ENCODE measurements at places on chromosomes 2 and 18.
A peak's percentile ranks its signal among the peaks of the same experiment; 100 is the strongest.

- no peak for DNase-seq
Measured at GRCh38 chr2:112876971-112877361, 34.0 kb upstream of the IL37 start.

- DNase-seq, result no peak
Measured at GRCh38 chr2:92072461-92073035, 2798.7 kb upstream of the TEKT4 start.

DNA sequence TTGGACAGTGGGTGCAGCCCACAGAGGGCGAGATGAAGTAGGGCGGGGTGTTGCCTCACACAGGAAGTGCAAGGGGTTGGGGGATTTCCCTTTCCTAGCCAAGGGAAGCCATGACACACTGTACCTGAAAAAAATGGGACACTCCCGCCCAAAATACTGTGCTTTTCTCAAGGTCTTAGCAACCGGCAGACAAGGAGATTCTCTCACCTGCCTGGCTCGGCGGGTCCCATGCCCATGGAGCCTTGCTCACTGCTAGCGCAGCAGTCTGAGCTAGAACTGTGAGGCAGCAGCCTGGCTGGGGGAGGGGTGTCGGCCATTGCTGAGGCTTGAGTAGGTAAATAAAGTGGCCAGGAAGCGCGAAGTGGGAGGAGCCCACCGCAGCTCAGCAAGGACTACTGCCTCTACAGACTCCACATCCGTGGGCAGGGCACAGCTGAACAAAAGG lies 244.7 kb downstream of the NBAS start:
- DNase-seq, result peak; percentile 47

- no peak for DNase-seq
Measured at GRCh38 chr2:55923091-55923981, at the start of gene EFEMP1. TSS of gene EFEMP1 (minus strand) at chr2:55923782. CDS start at chr2:55922440, 1,342 bp downstream.

DNA sequence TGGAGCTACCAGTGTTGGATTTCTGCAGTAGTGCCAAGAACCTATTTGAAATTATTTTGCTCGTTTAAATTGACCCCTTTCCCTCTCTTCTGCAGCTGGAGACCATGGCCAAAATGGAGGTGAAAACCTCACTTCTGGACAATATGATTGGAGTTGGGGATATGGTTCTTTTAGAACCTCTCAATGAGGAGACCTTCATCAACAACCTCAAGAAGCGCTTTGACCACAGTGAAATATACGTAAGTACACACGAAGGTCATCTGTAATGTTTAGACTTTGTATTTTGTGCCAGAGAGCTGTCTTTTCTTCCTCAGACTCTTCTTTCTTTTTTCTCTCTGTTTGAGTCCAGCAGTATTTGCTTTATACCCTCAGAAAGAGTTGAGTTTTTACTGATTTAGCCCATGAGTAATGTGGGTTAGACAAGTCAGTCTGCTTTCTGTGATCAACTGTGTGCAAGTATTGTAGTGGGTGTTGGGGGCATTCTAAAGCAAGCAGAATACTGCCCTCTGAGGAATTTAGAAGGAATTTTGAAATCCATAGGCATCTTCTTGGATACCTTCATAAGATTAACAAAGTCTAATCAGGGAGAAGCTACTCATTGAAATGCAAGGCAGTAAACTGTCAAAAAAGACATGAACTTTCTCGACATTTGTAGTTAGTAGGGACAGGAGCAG lies 31.7 kb downstream of the MYO1B start:
- no peak for DNase-seq

DNA sequence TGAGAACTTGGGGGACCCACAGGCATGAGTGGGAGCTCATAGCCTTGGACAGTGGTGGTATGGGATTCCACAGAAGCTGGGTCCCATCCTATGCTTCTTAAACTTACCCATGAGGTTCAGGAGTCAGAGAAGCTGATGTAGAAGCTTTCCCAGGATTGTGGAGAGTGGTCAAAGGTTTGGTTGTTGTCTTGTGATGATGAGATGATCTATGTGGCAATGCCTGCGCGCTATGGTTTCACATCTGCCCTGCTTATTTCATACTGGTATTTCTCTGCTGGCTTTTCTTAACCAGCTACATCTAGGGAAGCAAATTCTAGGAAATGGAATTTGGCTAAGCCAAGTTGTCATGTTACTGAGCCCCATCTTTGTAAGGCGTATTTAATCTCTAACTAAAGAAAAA lies 168.6 kb downstream of the ZNF407 start:
- no peak for DNase-seq

- DNase-seq, result peak; percentile 59
Measured at GRCh38 chr2:7203056-7203467, 285.9 kb downstream of the RNF144A start.

GRCh38 chr2:74146929-74147726 lies 584 bp downstream of the BOLA3 start:
- no peak for DNase-seq

DNA sequence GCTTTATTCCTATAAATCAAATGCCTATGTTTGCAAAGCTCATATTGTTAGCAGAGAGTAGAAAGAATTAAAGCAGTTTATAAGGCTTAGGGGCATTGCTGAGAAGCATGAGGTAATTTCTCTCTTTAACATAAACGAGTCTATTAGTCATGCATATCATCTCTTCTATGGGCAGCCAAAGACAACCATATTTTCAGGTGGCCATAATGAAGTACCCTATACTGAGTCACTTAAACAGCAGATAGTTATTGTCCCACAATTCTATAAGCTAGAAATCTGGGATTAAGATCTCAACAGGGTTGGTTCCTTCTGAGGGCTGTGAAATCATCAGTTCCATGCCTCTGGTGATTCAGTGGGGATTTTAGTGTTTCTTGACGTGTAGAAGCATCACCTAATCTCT lies 277.5 kb downstream of the NR4A2 start:
- DNase-seq, result no peak

- no peak for DNase-seq
Measured at GRCh38 chr2:216315802-216316603, 56.3 kb downstream of the MARCHF4 start.

DNA sequence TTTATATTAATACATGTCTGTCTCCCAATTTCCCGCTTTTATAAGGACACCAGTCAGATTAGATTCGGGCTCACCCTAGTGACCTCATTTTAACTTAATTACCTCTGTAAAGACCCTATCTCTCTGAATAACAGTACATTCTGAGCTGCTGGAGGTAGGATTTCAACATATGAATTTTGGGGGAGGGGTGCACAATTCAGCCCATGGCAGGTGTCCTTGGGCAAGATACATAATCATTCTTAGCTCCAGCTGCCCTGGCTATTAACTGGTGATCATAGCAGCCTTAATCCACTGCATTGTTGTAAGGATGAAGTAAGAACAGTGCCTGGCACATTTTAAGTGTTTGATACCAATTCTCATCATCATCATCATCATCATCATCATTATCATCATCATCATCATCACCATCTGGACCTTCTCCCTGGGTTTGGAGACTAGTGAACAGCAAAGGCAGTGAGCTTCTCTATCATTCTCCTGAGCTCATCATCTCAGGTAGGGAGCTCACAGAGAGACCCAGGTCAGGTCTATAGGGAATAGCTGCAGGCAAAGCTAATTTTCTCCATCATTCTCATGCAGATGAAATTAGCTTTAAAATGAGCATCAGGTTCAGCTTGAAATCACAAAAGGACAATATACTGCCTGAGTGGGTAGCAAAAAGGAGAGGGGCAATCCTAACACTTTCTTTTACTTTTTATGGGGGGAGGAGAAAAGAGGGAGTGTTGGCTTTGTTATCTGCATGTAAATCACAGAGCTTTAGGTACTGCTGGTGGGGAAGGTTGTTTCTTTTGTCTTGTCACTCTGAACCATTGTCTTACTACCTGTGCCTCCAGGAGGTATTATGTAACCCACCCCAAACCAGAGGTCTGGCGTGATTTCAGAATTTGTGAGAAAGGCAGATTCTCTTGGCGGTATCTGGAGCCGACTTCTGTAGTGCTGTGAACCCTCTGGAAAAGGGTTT lies 125.5 kb upstream of the SPRED2 start:
- DNase-seq, result no peak

- DNase-seq, result no peak
Measured at GRCh38 chr18:55778788-55779690, 191.0 kb upstream of the TCF4 start.

- no peak for DNase-seq
Measured at GRCh38 chr2:56912490-56912889, 728.7 kb downstream of the CCDC85A start.

- DNase-seq, result no peak
Measured at GRCh38 chr2:45789961-45790723, 138.7 kb downstream of the PRKCE start.

DNA sequence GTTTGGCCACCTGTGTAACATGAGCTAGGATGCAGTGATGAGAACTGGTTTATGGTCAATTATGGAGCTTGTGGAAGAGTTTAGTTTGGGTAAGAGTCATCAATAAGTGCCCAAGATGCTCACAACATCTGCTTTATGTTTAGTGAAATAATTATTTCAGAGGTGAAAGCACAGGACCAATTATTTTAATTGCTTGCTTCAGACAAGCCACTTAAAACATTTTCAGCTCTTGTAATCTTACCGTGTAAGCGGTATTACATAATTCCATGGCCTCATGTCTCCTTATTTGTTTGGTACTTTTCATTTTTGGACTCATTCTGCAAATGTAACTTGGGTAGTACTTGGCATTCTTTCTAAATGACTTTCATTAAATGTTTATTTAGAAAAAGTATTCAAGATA lies 5.4 kb downstream of the B3GNT2 start:
- DNase-seq, result no peak

- no peak for DNase-seq
Measured at GRCh38 chr2:181627545-181627944, 29.4 kb downstream of the CERKL start.

GRCh38 chr2:63569740-63570139 lies 18.5 kb downstream of the WDPCP start:
- DNase-seq, result no peak

DNA sequence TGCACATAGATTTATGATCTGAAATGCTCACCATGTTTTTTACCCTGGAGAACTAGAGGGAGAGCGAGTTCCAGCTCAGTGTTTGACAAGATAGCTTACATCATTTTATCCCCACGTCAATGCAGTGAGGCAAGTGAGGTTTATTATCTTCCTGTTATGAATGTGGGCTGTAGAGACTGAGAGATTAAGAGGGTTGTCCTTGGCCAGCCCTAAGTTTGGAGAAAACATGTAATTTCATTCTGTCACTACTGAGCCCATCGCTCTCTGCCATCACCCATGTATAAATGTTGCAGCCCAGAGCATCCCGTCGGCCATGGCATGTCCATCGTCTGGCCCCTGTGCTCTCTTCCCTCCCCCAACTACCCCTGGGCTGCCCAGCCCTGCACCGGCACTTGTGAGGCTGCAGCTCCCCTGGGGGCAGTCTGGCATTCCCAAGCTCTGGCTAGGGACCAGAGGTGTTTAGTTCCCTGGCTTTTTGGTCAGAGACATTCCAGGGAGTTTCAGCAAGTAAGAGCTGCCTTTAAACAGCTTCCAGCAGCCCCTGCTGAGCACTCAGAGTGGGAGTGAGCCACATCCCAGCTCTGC lies 136.7 kb downstream of the ANTXR1 start:
- no peak for DNase-seq

DNA sequence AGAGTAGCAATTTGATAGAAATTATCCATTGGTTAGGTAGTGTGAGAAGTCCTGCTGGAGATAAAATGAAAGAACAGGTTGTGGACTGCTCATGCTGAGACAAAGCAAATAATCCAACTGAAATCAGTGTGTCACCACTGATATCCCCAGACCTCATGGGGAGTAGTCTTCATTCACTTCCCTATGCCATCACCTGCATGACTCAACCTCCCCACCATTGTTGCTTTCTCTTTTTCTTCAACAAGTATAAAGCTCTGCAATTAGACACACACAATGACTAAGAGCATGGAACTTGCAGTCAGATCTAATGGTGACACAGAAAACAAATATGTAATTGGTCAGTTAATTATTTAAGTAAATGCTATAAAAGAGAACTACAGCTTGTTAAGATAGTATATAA lies 475.3 kb downstream of the RIT2 start:
- DNase-seq, result no peak

GRCh38 chr18:79446931-79447330 lies 51.2 kb downstream of the NFATC1 start:
- no peak for DNase-seq

DNA sequence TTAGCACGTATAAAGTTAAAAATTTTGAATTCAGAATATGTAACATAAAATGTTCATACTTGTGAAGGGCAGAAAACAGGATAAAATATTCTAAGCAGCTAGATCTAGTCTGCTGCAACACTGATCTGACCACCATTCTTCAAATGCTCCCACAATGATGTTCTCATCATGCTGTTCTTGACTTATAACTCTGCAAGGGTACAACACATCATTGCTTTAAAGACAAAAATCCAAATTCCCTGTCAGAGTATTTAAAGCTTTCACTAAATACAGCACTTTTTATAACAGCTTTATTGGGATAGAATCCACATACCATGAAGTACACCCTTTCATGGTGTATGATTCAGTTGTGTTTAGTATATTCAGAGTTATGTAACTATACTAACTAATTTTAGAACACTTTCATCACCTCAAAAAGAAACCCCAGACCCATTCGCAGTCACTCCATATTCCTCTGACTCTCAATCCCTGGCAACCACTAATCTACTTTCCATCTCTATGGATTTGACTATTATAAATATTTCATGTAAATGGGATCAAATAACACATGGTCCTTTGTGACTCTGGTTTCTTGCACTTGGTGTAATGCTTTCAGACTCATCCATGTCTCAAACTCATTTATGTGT lies 56.4 kb downstream of the MAP4K3 start:
- no peak for DNase-seq

- no peak for DNase-seq
Measured at GRCh38 chr2:143521396-143521795, 392.2 kb downstream of the ARHGAP15 start.

DNA sequence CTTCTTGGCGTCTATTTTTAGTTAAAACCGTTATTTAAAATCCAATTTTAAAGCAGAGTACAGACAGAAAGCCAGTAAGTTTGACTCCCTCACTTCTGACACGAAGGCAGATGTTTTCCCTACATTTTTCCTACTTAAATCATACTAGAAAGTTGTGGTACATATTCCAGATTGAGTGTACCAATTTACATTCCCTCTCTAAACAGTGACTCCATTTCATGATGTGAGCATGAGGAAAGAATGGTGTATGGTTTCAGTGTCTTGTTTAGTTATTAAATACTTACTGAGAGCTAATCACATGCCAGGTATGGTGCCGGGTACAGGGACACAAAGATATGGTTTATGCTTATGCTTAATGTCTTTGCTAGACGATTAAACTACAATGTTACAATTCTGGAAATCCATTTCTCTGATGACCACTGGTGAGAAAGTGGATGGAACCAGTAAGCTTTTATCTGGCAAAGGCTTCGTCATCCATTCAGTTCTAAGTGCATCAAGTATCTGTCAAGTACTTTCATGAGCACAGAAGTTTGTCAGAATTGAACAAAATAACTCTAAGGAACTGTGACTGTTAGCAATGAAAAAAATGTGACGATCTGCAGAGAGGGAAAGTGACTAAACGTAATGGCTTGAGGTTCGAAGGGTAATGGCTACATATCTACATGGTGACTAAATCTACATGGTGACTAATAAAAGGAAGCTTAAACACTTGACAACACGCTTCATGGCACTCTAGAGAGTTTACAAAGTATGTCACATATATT lies 25.7 kb downstream of the MAP4K3 start:
- no peak for DNase-seq
